ENCODE measurements at places on chromosomes 3 and 15.

DNA sequence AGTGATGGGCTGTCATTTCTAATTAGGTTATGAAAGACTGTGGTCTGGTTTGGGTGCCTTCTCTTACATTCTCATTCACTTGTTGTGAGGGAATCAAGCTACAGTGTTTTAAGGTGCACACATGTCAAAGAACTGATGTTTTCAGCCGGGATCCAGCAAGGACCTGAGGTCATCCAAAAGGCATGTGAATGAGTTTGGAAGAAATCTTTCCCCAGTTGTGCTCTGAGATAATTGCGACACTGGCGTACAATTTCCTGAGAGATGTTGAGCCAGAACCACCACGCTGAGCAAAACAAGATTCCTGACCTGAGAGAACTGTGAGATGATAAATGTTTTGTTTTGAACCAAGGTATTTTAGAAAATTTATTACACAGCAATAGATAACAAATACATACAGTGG is 295.3 kb upstream of the SLITRK3 start:
- DNase-seq: no peak

DNA sequence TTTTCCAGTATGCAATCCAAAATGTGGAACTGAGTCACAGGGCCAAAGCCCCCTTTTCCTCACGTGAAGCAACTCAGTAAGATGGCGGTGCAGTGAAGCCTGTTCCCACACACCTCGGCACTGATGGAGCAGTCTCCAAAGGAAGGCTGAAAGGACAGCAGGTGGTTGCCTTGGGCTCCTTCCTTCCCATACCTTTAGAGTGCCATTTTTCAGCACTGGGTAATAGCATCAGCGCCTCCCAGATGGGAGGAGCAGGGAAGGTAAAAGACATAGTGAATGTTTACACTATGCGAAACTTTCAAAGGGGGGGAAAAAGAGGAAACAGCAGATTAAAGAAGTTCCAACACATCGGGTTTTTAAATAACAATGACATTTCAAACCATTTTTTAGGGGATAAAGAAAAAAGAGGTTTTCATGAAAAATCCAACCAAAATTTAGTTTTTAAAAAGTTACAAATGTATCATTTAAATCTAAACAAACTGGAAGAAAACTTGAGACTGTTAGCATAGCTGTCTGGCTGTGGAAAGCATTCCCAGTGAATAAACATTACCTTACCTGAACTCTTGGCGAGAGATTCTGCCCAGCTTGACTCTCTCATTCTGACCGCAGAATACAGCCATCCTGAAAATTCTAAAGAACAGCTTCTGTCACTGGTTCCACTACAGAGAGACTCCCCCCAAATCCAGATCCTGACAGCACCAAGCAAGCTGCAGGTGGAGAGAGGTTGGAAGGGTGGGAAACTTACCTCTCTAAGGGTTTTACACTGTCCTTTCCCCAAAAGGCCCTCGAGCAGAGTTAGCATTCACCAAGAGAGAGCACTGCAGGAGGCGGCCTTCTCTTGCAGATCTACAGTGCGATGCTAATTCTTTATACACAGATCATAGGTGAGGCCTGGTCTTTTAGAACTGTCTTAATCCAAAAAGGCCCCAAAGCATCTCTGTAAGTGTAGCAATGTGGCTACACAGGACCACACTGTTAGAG is 32.6 kb downstream of the ABCC5 start:
- no peak for DNase-seq

- DNase-seq: no peak
Measured at GRCh38 chr3:31188112-31188511, 293.7 kb upstream of the GADL1 start.

DNA sequence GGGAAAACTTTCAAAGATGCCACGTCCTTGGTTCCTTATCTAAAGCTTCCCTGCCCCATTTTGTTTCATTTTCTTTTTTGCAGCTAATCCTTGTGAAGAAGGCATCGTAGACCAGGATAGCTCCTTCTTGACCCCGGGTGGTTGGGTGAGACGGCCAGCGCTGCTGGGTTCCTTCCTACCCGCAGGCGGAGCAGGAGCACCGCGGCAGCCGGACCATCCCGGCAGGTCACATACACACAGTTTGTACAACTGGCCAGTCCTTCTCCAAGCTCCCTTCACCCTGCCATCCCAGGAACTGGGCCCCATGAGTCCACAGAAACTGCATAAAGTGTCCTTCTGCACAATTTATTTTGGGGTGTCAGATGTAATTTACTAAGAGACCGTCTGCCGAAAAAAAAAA is 83.9 kb downstream of the MEGF11 start:
- DNase-seq: no peak
